Right atrium auricular region (tissue), 2 donors: ENCODE measurements at places on chromosomes 13 and 19. TPM values are rescaled to one million over a fixed set of nuclear protein-coding genes. Genes with fewer than 3 reads are reported as not detected.
A peak's percentile ranks its signal among the peaks of the same experiment; 100 is the strongest.

The ZNF99 gene
- 0.11 TPM for total RNA-seq

DNA sequence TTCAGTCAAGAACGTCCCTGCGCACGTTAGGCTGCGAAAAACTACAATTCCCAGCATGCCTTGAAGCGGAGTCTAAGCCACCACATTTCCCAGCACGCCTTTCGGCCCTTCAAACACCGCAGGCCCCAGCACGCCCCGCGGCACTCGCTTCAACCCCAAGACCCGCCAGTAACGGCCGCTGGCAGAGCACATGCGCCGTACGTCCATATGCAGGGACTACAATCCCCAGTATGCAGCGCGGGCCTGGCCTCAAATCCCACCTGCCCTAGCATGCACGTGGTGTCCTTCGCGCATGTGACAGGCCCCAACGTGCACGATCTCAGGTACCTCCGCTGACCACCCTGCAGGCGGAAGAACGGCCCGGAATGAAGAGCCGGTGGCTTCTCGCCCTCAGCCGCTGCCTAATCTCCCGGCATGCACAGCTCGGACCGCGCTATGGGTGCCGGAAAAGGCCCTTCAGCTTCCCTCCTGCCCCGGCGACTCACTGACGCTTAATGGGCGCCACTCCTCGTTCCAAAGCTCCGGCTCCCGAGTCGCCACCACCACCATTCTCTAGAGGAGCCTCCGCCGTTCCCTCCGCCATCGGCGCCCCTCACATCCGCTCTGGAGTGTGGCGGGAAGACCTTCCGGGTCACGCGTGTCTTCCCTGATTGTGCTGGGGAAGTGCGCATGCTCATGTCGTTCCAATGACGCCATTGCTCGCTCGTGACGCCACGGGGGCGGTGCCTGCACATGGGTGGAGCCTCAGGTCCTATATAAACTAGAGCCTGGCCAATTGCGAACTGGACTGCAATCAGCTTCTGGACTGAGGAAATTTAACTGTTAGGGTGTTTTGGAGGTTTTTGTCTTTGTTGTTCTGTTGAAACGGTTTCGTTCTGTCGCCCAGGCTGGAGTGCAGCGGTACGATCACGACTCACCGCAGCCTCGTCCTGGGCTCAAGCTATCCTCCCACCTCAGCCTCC is at the start of gene DUS3L:
Gene DUS3L, minus strand, starts transcription at position 605 of the 962 bp plus-strand sequence. Its CDS starts 22 bp downstream, at position 583.
- peak; percentile 98 for DNase-seq

The SLC6A16 gene
- total RNA-seq, result 0.90 TPM

- DNase-seq, result no peak
Observed at GRCh38 chr19:6452899-6453298, 6.7 kb downstream of the SLC25A23 start.

DNA sequence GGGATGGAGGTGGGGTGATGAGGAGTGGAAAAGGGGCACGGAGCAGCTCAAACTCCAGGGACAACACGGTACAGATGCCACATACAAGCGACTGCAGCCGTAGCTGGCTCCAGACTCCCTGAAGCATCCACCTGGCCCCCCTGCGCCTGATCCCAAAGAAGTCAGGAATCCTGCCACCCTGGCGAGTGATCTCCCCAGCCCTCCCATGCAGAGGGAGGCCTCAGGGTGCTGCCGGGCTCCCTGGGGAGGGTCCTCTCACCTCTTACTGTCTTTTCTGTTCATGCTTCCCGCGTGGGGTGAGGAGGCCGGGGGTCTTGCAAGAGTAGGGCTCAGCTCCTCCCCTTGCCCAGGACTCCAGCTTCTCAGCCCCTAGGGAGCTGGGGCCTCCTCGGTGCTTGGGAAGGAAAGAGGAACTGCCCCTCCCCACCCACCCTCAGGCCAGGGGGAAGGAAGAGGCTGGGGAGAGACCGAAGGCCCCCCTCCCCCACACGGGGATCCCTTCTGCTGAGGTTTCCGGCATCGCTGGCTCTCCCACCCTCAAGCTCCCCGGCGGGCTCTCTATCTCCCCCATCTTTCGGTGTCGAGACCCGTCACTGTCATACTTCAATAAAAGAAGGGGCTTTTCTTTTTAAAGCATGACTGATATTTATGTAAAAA is at the start of gene RASGRP4:
Gene RASGRP4, minus strand, starts transcription at position 410 of the 657 bp plus-strand sequence. Its CDS starts 128 bp downstream, at position 282.
- no peak for DNase-seq

DNA sequence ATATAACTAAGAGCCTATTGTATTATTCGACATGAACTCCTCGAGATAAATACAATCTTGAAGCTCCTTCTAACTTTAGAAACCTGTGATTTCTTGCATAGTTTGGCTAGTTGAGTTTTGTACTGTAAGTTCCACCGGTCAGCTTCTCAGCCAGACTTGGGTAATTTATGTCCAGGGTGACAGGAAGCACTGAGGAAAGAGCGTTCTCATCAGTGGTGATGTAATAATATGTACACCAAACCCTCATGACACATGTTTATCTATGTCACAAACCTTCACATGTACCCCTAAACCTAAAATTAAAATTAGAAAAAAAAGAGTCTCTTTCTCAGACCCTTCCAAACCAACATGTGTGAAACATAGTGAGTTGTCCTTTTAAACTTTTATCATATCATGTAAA is 205.7 kb downstream of the KCNRG start:
- DNase-seq, result no peak

The DUS3L gene
- total RNA-seq, result 24.8 TPM

DNA sequence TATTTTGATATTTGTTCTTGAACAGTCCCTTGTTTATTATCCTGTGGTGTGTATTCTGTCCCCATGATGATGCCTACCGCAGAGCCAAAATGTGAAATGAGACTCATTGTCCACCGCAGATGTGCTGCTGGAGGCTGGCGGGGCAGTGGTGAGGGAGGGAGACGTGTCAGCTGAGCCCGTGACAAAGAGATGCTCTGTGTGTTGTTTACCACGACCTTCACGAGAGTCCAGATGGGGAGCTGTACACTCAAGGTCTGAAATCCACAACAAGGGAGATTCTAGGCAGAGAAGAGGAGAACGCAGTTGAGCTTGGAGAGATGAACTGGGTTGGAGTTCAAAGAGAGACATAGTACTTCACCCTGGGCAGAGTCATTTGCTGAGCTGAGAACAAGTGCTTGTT is 20.8 kb upstream of the AMER2 start:
- DNase-seq, result no peak

GRCh38 chr13:42394711-42395085 is 122.7 kb downstream of the AKAP11 start:
- DNase-seq, result no peak

The TEX29 gene
- total RNA-seq, result not detected

DNA sequence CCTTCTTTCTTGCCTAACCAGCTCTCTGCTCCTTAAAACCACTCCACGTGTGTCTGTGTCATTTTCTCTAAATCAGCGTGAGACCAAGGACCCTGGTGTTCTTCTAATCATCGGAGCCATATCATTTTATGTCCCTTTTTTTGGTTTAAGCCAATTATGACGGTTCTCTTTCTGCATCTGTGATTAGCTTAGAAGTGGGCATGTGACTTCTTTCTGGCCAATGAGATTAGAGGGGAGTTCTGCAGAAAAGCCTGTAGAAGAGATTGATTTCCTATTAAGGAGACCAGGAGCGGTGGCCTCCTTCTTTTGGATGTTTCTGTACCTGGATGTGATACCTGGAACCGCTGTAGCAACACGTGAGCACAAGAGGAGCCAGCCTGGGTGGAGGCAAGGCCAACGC is 97.5 kb upstream of the PABPC3 start:
- no peak for DNase-seq

DNA sequence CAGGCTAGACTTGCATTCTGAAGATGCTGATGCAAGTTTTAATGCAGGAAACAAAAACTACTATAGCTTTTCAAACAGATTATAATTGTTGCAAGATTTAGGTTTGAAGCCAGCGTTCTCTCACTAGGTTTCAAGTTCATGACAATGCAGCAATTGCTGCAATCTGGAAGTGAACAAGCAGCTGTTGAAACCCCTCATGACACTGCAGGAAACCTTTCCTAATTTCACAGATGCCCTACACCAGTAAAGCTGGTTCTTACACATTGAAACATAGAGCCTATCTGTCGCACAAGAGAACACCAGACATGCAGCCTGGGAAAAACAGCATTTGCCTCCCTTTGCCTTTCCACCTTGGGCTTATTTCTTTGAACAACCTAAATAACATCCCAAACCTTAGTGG is 1737.2 kb upstream of the MIR17HG start:
- no peak for DNase-seq

The FAAP24 gene
- total RNA-seq, result not detected

- no peak for DNase-seq
Observed at GRCh38 chr13:59144700-59145099, 1019.0 kb downstream of the DIAPH3 start.

The CCL25 gene
- total RNA-seq, result not detected

- no peak for DNase-seq
Observed at GRCh38 chr13:92303428-92303827, 905.0 kb downstream of the GPC5 start.

GRCh38 chr13:78868991-78869390 is 210.0 kb upstream of the OBI1 start:
- DNase-seq, result no peak

- no peak for DNase-seq
Observed at GRCh38 chr19:47564081-47564480, 8.9 kb downstream of the ZNF541 start.

GRCh38 chr19:3360421-3361383 is 5.7 kb upstream of the NFIC start:
- DNase-seq, result peak; percentile 83

The CDC42EP5 gene
- total RNA-seq, result 11.4 TPM

The COX6B2 gene
- not detected for total RNA-seq

DNA sequence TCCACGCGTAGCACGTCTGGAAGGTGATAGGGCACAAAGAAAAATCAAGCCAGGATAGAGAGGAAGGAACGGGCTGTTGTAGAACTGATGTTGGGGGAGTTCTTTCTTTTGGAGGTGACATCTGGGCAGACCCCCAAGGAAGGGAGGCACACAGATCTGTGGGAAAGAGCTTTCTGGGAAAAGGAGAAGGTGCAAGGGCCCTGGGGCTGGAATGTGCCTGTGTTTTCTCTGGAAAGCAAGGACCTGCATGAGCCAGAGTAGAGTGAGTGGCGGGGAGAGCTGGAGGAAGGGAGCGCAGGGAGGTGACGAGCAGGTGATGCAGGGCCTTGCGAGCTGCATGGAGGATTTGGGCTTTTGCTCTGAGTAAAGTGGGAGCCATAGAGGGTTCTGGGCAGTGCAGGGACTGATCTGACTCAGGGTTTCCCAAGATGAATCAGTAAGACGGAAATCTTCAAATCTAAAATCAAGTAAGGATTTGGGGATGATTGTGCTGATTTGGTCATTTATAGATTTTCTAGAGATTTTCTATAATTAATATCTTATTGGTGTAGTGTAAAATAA is 30.8 kb downstream of the SMARCA4 start:
- no peak for DNase-seq

DNA sequence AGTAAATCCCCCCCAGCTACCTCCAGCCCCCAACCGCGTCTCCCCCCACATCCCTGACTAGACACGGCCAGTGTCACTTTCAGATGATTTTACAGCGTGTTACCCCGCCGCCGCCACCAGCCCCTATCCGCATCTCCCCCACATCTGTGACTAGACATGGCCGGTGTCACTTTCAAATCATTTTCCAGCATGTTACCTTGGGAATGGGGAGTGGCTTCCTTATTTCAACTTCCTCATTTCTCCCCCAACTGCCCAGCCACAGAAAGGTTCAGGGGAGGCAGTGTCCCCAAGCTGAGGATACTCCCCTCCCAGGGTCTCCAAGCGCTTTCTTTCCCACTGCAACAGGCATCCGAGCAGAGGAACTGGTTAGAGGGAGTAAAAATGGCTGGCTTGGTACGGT is 18.4 kb downstream of the ADGRL1 start:
- no peak for DNase-seq

DNA sequence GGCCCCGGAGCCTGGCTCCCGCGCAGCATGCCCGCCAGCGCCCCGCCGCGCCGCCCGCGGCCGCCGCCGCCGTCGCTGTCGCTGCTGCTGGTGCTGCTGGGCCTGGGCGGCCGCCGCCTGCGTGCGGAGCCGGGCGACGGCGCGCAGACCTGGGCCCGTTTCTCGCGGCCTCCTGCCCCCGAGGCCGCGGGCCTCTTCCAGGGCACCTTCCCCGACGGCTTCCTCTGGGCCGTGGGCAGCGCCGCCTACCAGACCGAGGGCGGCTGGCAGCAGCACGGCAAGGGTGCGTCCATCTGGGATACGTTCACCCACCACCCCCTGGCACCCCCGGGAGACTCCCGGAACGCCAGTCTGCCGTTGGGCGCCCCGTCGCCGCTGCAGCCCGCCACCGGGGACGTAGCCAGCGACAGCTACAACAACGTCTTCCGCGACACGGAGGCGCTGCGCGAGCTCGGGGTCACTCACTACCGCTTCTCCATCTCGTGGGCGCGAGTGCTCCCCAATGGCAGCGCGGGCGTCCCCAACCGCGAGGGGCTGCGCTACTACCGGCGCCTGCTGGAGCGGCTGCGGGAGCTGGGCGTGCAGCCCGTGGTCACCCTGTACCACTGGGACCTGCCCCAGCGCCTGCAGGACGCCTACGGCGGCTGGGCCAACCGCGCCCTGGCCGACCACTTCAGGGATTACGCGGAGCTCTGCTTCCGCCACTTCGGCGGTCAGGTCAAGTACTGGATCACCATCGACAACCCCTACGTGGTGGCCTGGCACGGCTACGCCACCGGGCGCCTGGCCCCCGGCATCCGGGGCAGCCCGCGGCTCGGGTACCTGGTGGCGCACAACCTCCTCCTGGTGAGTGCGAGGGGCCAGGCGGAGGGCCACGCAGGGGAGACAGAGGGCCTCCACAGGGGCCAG is at the start of gene KL:
Gene KL, plus strand, starts transcription at position 10 of the 909 bp plus-strand sequence. Its CDS starts 18 bp downstream, at position 28.
- DNase-seq, result no peak

DNA sequence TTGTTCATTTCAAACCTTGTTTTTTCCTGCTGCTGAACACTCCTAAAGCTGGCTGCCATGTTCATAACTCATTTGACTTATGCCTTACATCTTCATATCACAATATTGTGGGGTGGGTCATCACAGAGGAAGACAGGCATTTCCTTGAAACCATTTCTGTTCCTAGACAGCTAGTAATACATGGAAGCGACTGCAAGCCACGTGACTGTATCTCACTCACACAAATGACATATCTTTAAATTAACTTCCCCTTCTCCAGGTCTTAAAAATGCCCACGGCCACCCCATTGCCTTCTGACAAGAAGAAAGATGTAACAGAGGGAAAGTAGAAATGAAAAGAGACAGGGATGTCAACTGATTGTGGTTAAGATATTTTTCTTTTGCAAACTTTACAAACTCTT is 236.8 kb downstream of the LMO7 start:
- no peak for DNase-seq

GRCh38 chr19:43596842-43597461 is 557 bp downstream of the ZNF576 start:
- no peak for DNase-seq

GRCh38 chr19:49094505-49095482 is 9.5 kb downstream of the SNRNP70 start:
- peak; percentile 62 for DNase-seq

- DNase-seq, result no peak
Observed at GRCh38 chr19:10332158-10332964, 968 bp downstream of the RAVER1 start.

- no peak for DNase-seq
Observed at GRCh38 chr13:55534306-55534705, 1606.4 kb upstream of the PRR20A start.

DNA sequence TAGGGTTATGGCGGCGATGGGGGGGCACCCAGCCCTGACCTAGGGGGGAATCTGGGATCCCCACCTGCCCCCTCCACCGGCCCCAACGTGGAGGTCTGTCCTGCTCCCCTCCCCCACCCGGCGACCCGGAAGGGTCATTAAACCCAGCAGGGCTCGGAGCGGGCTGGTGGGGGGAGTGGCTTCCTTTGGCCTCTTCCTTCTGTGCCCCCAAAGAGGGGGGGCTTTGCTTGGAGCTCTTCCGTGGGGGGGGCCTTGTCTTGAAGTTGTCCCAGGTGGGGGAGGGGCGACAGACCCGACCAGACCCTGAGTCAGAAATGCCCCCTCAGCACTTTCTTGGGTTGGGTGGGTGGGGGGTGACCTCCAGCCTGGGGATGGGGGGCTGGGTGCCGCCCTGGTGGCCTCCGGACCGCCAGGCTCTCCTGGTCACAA is 1.5 kb downstream of the ARID3A start:
- no peak for DNase-seq
